ENCODE measurements at places on chromosomes 16 and 17.

- no peak for DNase-seq
Measured at GRCh38 chr17:64264891-64265290, 1.8 kb upstream of the TEX2 start.

- no peak for DNase-seq
Measured at GRCh38 chr16:3577302-3577752, at the start of gene NLRC3. TSS of gene NLRC3 (minus strand) at chr16:3577403. CDS start at chr16:3565036, 12,367 bp downstream.

DNA sequence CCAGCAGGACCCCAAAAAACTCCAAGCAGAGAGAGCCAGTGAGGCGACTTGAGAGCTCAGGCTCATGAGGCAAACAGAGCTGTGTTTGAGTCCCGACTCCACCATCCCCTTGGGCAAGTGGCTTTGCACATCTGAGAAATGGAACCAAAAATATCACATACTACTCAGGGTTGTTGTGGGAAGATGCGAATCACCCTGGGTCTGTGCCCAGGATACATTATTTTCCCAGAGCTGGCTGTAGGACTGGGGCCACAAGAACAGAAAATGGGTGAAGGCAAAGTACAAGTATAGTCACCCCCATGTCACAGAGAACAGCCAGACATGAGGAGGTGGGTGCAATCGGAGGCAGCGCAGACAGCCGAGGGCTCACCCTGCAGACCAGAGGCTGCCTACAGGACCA, 127.3 kb downstream of the GAS7 start:
- DNase-seq, result no peak

GRCh38 chr17:19706791-19707727, 9.3 kb downstream of the SLC47A2 start:
- DNase-seq, result no peak

GRCh38 chr16:4214215-4214621, 27.7 kb downstream of the SRL start:
- DNase-seq, result peak; percentile 31

DNA sequence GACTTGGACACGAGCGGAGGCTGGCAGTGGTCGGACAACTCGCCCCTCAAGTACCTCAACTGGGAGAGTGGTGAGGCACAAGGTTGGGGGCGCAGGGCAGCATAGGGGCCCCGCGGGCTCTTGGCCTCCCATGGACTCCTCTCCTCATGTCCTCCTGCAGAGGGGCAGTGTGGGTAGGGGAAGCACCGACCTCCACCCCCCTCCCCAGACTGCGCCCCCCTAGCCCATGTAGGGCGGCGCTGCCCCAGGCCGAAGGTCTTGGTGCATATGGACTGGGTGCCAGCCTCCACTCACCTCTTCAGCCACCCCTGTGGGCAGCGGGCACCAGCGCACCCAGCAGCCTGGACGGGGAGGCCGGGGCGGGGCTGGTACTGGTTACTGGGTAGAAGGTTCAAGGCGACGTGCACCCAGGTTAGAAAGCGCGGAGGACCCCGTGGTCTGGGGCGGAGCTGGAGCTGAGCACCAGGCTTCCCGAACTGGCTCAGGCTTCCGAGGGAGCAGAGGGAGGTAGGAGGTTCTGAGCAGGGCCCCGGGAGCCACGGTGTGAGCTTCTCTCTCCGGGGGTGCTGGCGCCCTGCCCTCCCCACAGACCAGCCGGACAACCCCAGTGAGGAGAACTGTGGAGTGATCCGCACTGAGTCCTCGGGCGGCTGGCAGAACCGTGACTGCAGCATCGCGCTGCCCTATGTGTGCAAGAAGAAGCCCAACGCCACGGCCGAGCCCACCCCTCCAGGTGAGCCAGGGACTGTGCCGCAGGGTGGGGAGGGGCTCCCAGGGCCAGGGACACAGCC, 39.5 kb downstream of the MRC2 start:
- DNase-seq, result no peak

- DNase-seq, result no peak
Measured at GRCh38 chr16:86294535-86295196, 215.7 kb upstream of the FOXF1 start.

DNA sequence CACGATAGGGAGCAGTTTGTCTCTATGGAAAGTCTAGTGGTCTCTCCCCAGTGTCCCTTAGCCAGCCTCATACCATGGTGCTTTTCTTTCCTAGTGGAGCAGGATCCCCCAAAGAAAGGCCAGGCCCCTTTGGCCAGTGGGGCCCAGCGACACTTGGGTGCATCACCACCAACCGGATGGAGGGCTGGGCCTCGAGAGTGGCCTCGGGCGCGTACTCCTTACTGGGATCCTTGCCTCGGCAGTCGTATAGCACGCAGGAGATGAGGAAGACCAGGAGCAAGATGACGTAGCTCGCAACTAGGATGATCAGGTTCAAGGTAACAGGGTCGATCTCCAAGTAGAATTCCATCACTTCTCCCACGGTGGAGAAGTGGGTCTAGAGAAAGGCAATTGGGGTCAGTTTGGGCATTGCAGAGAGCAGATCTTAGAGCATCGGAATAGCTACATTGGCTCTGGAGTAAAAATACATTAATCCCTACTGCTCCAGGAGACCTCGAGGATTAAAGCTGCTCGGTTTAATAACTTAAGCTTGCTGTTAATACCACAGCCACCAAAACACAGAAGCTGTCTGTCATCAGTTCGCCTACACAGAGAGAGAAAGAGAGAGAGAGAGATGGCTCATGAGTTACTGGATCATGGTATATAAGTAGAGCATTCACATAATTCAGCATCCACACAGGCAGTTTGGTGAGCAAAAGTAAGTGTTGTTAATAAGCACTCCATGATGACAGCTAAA, at the start of gene SMIM36:
TSS of gene SMIM36 (minus strand) at position 467 of the 736 bp plus-strand sequence.
- DNase-seq, result no peak

DNA sequence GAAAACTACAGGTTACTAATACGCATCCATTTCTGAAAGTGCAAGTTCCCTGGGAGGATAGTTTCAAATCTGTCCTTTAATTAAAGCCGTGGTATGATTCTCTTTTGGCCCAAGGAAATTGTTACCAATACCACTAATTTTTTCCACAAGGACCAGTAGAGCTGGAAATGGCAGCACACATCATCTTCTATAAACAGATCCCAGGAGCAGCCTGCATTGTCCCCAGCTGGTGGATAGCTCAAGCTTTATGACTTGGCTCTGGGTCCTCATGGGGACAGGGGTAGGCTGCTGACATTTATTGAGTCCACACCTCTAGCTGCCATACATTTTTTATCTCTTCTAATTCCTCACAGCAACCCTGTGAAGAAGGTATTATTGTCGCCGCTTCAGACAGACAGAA, 35.8 kb upstream of the BHLHA9 start:
- DNase-seq, result no peak

GRCh38 chr16:84036131-84036530, 6.5 kb downstream of the SLC38A8 start:
- DNase-seq, result no peak

DNA sequence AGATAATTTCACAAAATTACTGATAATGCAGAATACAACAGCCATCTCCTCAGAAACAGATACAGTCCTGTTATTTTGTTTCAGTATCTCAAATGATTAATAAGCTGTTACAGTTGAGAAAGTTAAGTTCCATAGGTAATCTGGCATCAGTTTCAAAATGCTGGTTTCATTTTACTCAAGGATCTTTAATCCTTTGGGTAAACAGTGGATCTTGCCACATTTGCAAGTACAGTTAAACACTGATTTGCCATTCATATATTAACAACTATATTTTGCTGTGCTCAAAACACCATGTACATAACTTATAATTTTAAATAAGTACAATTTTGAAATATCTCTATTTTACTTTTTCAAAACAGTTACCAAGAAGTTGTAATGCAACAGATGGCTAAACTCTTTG, 31.2 kb downstream of the RPGRIP1L start:
- no peak for DNase-seq

All from NCI-H460 (cell line).